ENCODE measurements at places on chromosomes 1 and 21.

GRCh38 chr1:176857632-176858031 lies 306.9 kb downstream of the ASTN1 start:
- no peak for DNase-seq

- peak; percentile 52 for DNase-seq
Measured at GRCh38 chr1:217343907-217344306, 287.0 kb downstream of the GPATCH2 start.

GRCh38 chr1:75130865-75131564 lies 3.2 kb upstream of the LHX8 start:
- no peak for DNase-seq

- no peak for DNase-seq
Measured at GRCh38 chr1:110505596-110505995, 13.4 kb downstream of the KCNA10 start.

DNA sequence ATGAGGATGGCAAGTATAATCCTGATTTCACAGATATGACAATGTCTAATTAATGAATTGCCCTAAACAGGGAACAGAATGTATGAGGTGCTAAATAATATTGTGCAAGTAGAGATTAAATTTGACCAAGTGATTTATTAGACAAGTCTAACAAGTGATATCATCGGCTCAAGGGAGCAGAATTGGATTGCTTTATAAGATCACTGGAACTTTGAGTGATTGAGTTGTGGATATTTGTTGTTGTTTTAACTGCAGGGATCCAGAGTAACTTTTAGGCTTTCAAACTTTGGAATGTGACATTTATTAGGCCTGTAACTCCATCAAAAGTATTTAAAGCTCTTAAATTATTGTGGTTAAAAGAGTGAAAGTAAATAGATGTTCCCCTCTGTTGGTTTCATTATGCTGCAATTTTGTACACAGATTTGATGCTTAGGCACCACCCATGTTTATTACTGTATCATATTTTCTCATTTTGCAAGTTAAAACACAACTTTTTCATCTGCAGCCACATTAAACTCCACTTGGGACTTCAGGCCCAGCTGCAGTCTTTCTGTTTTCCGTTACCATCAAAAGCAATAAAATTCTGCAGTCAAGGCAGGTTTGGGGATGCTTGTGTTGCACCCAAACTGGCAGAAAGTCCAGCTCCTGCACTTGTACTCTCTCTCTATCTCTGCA lies 206.6 kb downstream of the HLX start:
- DNase-seq = no peak

DNA sequence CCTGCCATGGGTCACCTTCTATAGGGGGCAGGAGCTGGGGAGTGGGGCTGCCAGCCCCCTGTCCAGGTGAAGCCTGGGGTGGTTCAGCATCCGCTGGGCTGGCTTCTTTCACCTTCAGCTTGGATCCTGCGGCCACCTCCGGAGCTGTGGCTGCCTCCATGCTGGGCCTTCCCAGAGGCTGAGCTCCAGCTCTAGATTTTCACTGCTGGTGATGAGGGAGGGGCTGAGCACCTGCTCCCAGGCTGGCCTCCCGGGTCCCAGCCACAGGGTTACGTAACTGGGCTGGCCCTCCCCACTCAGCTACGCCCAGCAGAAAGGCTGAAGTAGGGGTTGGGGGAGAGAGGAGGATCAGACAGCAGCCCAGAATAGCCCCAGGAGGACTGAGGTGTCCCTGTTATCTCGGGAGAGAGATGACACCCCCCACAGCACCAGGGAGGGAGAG lies at the start of gene MYBPHL:
TSS of gene MYBPHL (minus strand) at position 180 of the 442 bp plus-strand sequence. CDS start at position 160, 20 bp downstream.
- peak; percentile 45 for DNase-seq

GRCh38 chr1:146039844-146040194 lies 18.3 kb upstream of the HJV start:
- no peak for DNase-seq

- DNase-seq = no peak
Measured at GRCh38 chr1:201742476-201742875, 86.5 kb upstream of the IPO9 start.

GRCh38 chr1:229129301-229130027 lies 141.4 kb upstream of the RAB4A start:
- DNase-seq = no peak

- no peak for DNase-seq
Measured at GRCh38 chr1:40076895-40077312, 20.1 kb downstream of the PPT1 start.

DNA sequence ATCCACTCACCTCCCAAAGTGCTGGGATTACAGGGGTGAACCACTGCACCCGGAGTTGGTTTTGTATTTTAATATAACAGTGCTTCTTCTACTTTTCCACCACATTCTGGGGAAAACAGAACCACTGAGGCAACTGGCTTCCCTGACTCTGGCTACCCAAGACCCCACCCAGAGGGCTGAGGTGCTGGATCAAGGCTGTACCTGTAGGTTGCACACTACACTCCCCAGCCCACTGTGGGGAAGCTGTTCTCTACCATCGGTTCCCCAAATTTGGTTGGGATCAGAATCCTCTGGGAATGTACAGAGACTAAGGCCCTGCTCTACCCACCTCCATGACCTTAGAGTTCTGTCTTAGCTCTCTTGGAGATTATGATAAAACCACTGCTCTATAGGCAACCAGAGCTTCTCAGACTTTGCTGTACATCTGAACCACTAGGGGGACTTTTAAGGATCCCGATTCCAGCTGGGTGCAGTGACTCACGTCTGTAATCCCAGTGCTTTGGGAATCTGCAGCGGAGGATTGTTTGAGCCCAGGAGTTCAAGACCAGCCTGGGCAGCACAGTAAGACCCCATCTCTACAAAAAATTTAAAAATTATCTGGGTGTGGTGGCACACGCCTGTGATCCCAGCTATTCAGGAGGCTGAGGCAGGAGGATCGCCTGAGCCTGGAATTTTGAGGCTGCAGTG lies 51.6 kb downstream of the GNG4 start:
- no peak for DNase-seq

DNA sequence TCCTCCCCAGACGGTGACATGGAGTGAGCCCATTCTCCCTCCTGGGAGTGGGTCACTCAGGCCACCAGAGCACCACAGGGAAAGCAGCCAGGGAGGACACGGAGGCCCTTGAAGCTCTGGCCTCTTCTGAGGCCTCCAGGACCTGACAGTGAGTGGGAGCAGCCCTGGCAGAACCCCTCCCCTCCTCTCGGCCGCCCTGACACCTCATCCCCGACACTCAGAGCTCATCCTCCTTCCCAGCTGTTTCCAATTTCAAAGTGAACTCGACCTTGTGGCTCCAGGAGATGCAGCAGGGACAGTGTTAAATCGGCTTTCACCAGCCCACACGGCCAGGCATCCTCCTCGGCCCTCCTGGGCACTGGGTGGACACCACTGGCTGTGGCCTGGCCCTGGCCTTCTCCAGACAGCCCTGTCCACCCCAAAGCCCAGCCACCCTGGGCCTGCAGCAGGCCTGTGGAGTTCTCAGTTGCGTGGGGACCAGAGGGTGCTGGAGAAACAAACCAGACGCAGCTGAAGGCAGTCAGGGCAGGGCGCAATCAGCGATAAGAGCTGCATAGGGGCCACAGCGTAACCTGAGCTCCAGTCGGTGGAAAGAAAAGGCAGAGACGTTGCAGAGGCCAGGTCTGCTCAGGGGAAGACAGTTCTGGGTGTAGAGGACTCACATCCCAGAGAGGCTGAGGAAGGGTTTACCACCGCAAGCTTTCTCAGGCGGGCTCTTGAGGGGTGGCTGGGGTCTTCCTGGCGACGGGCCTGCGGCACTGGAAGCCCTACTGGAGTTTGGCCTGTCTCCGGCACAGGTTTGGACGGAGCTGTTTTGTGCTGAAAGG lies 27.1 kb downstream of the FTCD start:
- no peak for DNase-seq
